ENCODE measurements at places on chromosomes 11 and 22.

- DNase-seq, result no peak
Observed at GRCh38 chr22:50186181-50186714, 535 bp downstream of the TRABD start.

GRCh38 chr11:61949169-61950034 is 749 bp upstream of the BEST1 start:
- DNase-seq, result peak; percentile 88

- peak; percentile 40 for DNase-seq
Observed at GRCh38 chr22:29621761-29622526, 18.5 kb downstream of the NF2 start.

- DNase-seq, result peak; percentile 93
Observed at GRCh38 chr11:68584097-68584496, 100.2 kb upstream of the GAL start.

GRCh38 chr11:80719292-80719646 is 1278.4 kb upstream of the TENM4 start:
- no peak for DNase-seq

DNA sequence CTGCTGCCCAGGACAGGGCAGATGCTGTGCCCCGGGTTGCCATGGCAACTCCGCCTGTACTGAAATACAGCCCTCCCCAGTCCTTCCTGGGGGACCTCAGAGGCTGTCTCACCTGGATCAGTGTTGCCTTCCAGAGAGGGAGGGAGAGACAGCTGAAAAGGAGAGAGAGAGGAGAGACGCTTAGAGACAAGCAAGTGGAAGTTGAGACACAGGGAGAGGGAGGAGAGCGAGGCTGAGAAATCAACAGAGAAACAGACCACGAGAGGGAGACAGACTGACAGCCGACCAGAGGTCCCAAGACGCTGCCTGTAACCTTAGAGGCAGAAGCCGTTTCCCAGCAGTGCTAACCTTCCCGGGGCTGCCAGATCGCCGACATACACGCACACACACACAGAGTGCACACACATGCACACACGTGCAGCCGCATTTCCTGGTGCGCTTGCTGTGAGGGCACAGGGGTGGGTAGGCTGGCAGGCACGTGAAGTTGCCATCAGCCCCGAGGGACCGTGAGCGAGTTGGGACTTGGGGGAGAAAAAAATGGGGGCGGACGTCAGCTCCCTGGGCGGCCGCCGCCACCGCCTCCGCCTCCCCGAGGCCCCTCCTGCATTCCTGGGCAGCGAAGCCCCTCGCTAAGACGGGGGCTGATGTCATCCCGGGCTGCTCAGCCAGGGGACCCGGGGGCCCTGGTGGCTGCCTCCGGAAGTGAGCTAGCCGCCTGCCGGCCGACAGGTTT is 88.6 kb upstream of the CRYBB3 start:
- peak; percentile 90 for DNase-seq

DNA sequence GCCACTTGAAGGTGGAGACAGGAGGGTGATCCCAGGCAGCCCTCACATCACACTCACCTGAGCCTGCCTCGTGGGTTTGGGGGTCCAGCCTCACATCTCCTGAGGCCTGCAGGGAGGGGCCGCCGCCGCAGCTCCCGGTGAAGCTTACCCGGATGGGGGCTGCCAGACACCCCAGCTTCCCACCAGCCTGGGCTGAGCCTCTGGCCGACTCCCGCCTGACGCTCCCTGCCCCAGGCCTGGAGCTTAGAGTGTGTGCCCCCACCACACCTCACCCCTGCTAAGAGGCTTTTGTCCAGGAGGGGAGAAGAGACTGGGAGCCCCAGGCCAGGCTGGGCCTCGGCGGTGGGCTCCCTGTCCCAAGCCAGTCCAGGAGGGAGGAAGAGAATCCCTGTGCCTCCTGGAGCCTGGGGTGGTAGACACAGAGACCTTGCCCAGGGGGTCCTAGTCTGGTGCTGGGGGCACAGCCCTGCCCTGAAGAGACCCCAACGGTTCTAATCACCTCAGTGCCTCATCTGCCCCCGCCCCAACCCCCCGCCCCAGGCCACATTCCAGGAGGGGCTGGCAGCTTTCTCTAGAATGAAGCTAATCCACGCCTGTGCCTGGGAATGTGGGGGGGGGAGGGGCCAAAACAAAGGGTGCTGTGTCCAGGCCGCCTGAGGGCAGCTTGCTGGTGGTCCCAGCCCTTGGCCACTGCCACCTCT is at the start of gene SLC16A8:
Gene SLC16A8 (minus strand): TSS at position 254 of the 701 bp plus-strand sequence. CDS start 1,311 bp downstream, outside the sequence.
- DNase-seq, result peak; percentile 34

DNA sequence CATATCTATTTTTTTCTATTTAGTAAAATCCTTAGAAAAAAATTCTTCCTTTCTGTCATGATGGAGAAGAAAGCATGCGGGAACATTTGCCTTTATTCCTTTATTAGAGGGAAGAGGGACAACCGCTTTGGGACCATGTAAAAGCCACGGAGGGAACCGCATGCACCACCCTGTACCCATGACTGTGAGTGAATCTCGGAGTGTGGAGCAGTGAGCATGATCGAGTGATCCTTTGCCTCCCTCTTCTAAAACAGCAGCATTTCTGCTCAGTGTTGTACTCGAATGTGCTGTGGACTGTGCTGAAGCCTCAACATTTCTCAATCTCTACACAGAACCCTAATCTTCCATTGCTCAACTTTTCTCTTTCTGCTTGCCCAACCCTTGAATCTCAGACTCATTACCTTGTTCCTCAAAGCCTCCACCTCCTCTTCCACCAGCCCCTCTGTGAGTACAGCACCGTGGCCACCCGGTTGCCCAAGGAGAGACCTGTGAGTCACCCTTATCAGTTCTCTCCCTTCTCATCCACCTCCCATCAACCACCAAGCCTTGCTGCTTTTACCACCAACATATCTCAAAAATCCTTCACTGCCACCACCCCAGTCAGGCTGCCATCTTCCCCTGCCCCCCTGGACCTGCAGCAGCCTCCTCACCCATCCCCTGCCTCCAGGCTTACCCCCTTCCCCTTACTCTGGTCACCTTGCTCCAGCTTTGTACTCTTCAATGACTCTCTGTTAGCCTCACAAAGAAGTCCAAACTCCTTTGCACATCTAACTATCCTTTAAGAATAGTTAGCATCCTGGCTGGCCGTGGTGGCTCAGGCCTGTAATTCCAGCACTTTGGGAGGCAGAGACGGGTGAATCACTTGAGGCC is 103.1 kb downstream of the NAT10 start:
- no peak for DNase-seq

DNA sequence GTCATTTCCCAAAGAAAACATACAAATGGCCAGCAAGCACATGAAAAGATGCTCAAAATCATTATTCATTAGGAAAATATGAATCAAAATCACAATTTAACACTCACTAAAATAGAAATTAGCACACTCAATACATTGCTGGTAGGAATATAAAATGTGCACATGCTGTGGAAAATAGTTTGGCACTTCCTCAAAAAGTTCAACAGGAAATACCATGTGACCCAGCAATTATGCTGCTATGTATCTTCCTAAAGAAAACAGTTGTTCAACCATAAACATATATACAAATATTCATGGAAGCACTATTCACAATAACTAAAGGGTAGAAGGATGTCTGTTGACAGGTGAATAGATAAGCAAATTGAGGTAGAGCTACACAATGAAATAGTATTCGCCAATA is 187.3 kb upstream of the SOX6 start:
- DNase-seq, result no peak

GRCh38 chr22:43972931-43973462 is 17.8 kb downstream of the SAMM50 start:
- DNase-seq, result no peak

DNA sequence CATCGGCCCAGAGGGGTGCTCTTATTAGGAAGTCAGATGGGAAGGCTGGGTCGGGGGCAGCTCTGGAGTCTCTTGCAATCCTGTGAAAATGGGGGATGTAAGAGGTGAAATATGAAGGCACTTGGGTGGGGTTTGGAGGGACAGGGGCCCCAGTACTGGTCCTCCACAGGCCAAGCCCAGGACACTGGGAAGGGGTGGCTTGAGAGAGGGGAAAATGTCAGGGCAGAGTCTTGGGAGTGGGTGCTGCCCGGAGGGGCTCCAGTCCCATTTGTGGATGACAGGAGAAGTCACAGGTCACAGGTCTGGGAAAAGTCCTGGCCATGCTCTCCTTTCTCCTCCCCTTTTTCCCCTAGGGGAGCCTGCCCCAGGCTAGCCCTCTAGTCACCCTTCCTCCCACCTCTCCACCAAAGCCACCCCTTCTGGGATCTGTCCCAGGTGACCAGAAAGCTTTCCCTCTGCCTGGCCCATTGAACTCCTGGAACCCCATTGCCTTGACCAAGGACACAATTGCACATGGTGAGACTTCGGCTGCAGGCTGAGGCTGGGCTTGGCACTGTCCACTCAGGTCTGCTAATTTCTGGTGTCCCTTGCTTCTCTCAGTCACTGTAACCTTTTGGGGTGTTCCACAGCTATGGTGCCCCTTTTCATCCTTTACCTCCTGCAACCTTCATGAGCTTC is 1465.0 kb downstream of the TBC1D22A start:
- no peak for DNase-seq

- DNase-seq, result no peak
Observed at GRCh38 chr22:44616882-44617655, 84.9 kb upstream of the PRR5 start.

GRCh38 chr22:33487041-33487716 is 429.0 kb upstream of the SYN3 start:
- no peak for DNase-seq

GRCh38 chr11:45856044-45856468 is 8.8 kb downstream of the CRY2 start:
- DNase-seq, result no peak

DNA sequence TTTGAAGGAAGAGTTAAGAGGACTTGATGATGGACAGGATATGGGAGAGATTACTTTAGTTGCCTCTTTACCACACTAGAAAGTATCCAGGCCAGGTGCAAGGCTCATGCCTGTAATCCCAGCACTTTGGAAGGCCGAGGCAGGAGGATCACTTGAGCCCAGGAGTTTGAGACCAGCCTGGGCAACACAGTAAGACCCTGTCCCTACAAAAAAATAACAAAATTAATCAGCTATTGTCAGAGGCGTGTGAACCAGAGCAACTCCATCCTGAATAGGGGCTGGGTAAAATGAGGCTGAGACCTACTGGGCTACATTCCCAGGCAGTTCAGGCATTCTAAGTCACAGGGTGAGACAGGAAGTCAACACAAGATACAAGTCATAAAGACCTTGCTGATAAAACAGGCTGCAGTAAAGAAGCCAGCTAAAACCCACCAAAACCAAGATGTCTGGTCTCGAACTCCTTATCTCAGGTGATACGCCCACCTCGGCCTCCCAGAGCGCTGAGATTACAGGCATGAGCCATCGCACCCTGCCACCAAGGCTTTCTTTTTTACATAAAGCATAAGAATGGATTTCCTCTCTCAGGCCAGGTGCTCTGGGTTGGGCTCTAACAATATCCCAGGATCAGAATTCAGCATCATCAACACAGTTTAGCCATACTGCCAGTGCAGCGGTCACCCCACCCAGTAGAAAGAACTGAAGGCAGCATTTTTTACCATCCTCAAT is 17.8 kb downstream of the PI4KA start:
- peak; percentile 25 for DNase-seq

GRCh38 chr22:20226760-20227350 is 41.3 kb downstream of the RTN4R start:
- DNase-seq, result no peak

GRCh38 chr11:76680518-76681425 is 10.2 kb upstream of the LRRC32 start:
- DNase-seq, result peak; percentile 95

- peak; percentile 72 for DNase-seq
Observed at GRCh38 chr22:27798511-27799014, 3.0 kb downstream of the MN1 start.

DNA sequence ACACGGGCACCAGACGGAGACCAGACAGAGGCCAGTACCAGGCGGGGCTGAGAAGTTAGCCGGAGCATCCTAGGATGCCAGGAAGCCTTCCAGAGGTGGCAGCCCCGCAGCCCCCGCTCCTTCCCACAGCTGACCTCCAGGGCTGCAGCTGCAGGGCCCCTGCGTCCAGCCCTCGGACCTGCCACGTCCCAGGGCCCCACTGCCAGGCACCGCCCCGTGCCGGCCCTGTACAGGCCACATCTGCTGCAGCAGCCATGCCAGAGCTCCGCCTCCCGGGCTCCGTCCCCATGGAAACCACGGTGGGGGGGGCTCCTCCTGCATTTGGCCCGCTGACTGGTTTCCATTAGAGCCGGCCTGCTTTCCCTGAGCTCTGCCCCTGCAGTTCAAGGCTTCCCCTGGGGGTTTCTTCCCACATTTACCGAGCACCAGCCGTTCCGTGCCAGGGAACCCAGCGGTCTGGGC is 62.5 kb upstream of the PPARA start:
- DNase-seq, result no peak

- DNase-seq, result no peak
Observed at GRCh38 chr11:27194976-27195375, 154.4 kb downstream of the BBOX1 start.

GRCh38 chr11:111514216-111515031 is at the start of gene HOATZ:
HOATZ (plus strand) TSS chr11:111514778; CDS start chr11:111514785, 7 bp downstream.
- peak; percentile 95 for DNase-seq

- peak; percentile 68 for DNase-seq
Observed at GRCh38 chr11:120404495-120404894, 68.3 kb downstream of the ARHGEF12 start.

DNA sequence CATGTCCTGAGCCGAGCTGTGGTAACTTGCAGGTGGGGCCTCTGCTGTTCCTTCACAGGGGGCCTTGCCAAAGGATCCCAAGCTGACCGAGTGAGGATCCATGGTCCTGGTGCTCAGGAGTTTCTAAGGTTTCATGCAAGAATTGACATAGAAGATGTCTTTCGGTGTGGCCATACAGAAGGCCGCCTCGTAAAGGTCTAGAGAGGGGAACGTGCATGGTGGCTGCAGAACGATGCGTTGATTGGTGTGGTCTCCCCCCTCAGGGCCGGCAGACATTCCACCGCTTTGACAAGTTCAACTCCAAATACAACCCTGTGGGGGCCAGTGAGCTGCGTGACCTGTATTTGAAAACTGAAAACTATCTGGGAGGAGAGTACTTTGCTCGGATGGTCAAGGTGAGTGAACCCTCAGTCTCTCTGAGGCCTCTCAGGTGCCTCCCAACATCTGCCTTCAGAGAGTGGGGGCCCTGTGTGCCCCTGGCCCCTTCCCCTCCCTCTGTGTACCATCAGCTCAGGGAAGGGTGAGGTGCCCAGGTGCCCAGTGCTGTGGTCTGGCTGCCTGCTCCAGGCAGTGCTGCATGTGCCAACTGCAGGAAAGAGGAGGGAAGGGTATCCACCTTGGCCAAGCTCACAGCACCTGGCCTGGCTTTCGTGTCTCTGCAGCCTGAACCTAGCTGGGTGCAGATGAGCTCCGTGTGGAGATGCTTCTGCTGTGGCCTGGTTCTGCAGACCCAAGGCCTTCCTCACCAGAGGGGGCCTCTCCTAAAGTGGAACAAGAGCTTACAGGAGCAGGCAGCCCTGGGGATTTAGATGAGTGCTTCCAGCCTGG is 39.8 kb downstream of the AMPD3 start:
- DNase-seq, result no peak

- no peak for DNase-seq
Observed at GRCh38 chr11:8908099-8908498, 2.9 kb upstream of the AKIP1 start.

GRCh38 chr11:78207532-78208256 is 19.0 kb downstream of the USP35 start:
- DNase-seq, result no peak
